ENCODE measurements at places on chromosomes 7 and 10.

DNA sequence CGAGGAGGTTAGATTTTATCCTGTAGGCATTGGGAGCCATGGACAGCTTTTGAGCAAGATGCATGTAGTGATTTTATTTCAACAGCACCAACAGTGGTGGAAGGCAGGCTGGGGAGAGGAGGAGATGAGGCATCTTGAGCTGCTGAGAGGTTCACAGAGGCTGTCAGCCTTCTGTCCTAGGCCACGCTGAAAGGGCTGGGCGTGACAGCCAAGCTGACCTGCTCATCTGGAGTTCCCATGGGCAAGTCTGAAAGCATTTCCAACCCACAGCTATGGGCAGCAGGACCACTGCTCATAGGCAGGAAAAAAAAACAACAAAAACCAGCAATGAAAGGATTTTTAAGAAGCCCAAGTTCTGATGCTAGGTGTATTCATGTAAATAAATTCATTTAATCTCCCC, 7.7 kb downstream of the NEURL1 start:
- peak overlapping the region; percentile 71 for H3K27ac ChIP-seq
- peaks cover 46% of the 10 kb centered on the region for H3K27me3 ChIP-seq
- peaks cover 4% of the 10 kb centered on the region for H3K36me3 ChIP-seq
- H3K4me3 ChIP-seq = no peak overlapping the region
- H3K4me1 ChIP-seq = peaks cover 18% of the 10 kb centered on the region

DNA sequence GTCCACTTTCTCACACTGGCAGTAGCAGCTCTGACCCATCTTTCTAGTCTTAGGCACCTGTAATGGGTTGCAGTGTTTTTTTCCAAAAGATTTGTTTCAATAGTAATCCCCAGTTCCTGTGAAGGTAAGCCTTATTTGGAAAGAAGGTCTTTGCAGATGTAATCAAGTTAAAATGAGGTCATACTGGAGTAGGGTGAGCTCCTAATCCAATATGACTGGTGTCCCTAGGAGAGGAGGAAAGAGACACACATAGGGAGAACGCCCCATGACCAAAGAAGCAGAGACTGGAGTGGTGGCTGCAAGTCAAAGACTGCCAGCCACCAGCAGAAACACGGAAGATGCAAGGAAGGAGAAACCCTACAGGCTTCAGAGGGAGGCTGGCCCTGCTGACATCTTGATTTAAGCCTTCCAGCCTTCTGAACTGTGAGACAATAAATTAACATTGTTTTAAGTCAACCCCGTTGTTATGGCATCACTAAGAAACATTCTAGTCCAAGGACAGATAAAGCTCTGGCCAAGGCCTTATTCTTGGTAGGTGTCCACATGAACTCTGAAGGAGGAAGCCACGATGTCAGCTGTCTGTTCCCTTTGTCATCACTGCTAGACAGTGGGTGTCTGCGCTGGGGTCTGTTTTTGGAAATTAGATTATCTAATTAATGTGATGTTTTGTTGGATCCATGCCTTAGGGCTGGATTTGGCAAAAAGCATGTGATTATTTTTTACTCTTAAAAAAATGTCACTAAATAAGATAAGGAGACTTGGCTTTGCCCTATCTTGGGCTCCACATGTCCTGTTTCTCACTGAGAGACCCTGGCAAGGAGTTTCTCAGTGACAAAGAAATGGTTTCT, 214.9 kb downstream of the KCNMA1 start:
- H3K4me3 ChIP-seq = no peak overlapping the region
- H3K36me3 ChIP-seq = no peaks in the 10 kb centered on the region
- peaks cover 21% of the 10 kb centered on the region for H3K27me3 ChIP-seq
- H3K4me1 ChIP-seq = peaks cover 2% of the 10 kb centered on the region
- H3K27ac ChIP-seq = no peak overlapping the region

GRCh38 chr10:29888321-29888720, 171.1 kb downstream of the JCAD start:
- H3K27ac ChIP-seq = no peak overlapping the region
- H3K27me3 ChIP-seq = peaks cover 16% of the 10 kb centered on the region
- no peak overlapping the region for H3K4me3 ChIP-seq

DNA sequence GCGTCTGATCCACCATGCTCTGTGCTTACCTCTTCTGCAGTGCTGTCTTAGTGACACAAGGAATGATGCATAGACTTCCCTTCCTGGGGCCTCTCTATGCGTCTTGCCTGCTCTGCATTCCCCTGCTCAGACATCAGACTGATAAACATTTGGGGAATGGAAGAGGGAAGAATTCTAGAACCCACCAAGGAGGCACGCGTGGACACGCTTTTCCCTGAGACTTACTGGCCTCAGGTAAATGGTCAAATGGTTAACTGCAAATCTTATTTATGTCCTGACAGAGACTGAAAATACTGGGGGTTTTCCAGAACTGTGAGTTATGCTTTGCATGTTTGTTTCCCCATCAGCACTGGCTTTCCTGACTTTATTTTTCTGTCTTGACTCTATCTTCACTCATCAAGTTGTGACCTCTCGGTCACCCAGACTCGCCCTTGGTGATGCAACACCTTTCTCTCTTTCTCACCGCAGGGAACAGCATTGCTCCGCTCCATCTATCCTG, 285.9 kb upstream of the FZD8 start:
- no peak for DNase-seq
- no peaks in the 10 kb centered on the region for H3K27me3 ChIP-seq
- H3K4me1 ChIP-seq = no peaks in the 10 kb centered on the region
- no peaks in the 10 kb centered on the region for H3K36me3 ChIP-seq
- no peak overlapping the region for H3K4me3 ChIP-seq

DNA sequence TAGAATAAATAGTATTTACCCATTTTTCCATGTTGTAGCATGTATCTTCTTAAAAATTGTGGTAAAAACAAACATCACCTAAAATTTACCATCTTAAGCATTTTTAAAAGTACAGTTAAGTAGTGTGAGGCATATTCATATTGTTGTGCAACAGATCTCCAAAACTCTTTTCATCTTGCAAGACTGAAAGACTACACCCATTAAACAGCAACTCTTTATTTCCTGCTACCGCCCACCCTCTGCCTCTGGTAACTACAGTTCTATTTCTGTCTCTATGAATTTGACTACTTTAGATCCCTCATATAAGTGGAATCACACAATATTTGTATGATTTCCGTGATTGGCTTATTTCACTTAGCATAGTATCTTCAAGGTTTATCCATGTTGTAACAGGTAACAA, 40.0 kb upstream of the AGBL3 start:
- no peak overlapping the region for H3K4me3 ChIP-seq
- H3K27ac ChIP-seq = peak overlapping the region; percentile 77
- H3K36me3 ChIP-seq = no peaks in the 10 kb centered on the region
- peaks cover 33% of the 10 kb centered on the region for H3K27me3 ChIP-seq

- no peaks in the 10 kb centered on the region for H3K36me3 ChIP-seq
These were observed 132.0 kb upstream of the MDFIC start for GRCh38 chr7:114789871-114790311.

- no peaks in the 10 kb centered on the region for H3K27me3 ChIP-seq
- no peak overlapping the region for H3K27ac ChIP-seq
- H3K36me3 ChIP-seq = no peaks in the 10 kb centered on the region
- DNase-seq = no peak
- no peak overlapping the region for H3K4me3 ChIP-seq
- H3K4me1 ChIP-seq = no peaks in the 10 kb centered on the region
These were observed 27.7 kb downstream of the RNF32 start for GRCh38 chr7:156668130-156668741.

DNA sequence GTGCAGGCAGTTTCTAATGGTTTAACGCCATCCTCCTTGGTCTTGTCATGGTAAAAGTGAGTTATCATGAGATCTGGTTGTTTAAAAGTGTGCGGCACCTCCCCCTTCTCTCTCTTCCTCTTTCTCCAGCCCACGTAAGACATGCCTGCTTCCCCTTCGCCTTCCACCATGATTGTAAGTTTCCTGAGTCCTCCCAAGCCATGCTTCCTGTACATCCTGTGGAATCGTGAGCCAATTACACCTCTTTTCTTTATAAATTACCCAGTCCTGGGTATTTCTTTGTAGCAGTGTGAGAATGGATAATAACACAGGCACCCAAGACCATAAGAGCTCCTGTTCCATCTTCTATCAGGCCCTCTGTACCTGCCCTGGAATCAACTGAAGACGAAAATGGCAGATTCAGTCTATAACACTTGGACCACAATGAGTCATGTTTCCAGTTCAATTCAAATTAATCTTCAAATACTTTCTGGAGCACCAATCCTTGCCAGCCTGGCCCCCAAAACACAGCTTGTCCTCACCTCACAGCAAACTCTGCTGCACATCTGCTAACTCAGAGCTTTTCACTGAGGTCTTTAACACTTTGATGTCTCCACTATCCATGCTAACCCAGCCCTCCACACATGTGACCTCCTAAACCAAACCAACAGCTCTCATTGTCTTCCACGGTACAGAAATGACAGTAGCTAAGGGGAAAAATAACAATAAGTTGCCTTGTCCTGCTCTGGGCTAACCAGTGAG, 73.2 kb downstream of the SFMBT2 start:
- peaks cover 11% of the 10 kb centered on the region for H3K36me3 ChIP-seq
- no peaks in the 10 kb centered on the region for H3K27me3 ChIP-seq
- DNase-seq = no peak
- H3K4me1 ChIP-seq = peaks cover 39% of the 10 kb centered on the region
- H3K27ac ChIP-seq = peak overlapping the region; percentile 0

DNA sequence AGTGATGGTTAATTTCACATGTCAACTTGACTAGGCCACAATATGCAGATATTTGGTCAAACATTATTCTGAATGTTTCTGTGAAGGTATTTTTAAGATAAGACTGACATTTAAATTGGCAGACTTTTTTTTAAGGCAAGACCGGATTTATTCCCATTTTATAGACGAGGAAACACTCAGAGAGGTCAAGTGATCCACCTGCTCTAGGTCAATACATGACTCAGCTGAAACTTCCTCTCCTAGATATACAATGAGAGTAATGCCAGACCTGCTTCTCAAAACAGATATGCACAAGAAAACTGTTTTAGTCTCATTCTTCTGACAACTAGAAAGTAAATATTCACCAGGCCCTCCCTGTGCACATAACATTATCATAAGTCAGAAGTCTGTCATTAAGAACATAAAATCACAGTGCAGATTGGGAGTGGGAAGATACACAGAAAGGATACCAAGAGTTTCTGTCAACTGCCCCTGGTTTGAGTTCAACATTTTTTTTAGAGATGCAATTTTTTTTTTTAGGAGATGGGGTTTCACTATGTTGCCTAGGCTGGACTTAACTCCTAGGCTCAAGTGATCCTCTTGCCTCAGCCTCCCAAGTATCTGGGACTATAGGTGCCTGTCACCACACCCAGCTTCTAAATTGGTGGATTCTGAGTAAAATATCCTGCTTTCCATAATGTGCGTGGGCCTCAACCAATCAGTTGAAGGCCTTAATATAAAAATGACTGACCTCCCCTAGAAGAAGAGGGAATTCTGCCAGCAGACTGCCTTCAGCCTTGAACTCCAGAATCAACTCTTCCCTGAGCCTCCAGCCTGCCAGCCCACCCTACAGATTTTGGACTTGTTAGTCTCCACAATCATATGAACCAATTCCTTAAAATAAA, 121.4 kb downstream of the ZFAND4 start:
- no peak overlapping the region for H3K4me3 ChIP-seq
- peaks cover 5% of the 10 kb centered on the region for H3K36me3 ChIP-seq
- no peaks in the 10 kb centered on the region for H3K27me3 ChIP-seq
- H3K27ac ChIP-seq = peak overlapping the region; percentile 67
- DNase-seq = no peak
- peaks cover 23% of the 10 kb centered on the region for H3K4me1 ChIP-seq

DNA sequence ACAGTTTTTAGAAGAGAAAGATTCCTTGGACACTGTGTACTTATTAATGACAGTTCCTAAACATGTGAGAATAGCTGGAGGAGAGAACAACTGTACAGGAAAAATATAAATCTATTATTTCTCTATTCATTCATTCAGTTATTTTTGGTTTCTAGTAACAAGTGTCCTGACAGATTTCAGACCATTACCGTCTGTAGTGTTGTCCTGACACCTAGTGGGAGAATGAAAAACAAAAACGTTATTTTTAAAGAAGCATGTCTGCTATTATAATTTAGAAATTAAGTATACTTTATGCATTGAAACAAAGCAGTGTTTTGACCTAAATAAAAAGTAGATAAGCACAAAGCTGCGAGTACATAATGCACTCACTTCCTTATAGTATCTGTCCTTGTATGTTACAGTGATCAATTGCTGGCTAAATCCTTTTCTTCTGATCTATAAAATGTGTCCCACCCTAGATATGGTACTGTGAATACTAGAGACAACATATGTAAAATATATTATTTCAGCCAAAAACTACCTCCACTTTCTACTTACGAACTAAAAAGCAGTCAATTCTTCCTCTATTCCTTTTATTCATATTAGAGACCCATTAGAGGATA, 575.6 kb downstream of the ARL4A start:
- H3K36me3 ChIP-seq = no peaks in the 10 kb centered on the region
- no peak for DNase-seq
- peaks cover 2% of the 10 kb centered on the region for H3K4me1 ChIP-seq
- H3K27me3 ChIP-seq = peaks cover 30% of the 10 kb centered on the region

GRCh38 chr7:22194658-22195273, 162.2 kb downstream of the RAPGEF5 start:
- peaks cover 2% of the 10 kb centered on the region for H3K4me1 ChIP-seq
- H3K36me3 ChIP-seq = no peaks in the 10 kb centered on the region
- no peak overlapping the region for H3K4me3 ChIP-seq
- H3K27me3 ChIP-seq = peaks cover 27% of the 10 kb centered on the region
- no peak overlapping the region for H3K27ac ChIP-seq
- DNase-seq = no peak

DNA sequence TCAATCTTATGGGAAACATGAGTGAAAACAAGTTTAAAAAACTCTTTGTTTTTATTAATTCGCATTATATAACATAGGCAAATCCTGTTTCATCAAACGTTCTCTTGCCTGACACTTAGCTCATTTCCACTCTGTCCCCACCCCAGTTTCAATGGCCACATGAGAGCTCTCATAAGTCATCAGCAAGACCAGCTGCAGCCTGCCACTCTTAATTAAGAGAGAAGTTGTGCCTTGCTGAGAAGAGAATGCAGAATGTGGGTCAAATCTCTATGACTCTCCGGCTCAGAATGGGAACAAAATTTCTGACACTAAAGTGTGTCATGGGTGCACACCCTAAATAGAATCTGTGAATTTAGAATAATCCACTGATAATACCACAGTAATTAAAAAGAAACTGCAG, 39.6 kb downstream of the ASAH2 start:
- no peak for DNase-seq
- no peaks in the 10 kb centered on the region for H3K36me3 ChIP-seq
- H3K4me1 ChIP-seq = no peaks in the 10 kb centered on the region
- H3K4me3 ChIP-seq = no peak overlapping the region
- H3K27ac ChIP-seq = no peak overlapping the region

- no peaks in the 10 kb centered on the region for H3K36me3 ChIP-seq
- H3K4me3 ChIP-seq = no peak overlapping the region
- H3K27me3 ChIP-seq = peaks cover 33% of the 10 kb centered on the region
- no peak for DNase-seq
- H3K4me1 ChIP-seq = no peaks in the 10 kb centered on the region
These were observed 238.4 kb upstream of the MKI67 start for GRCh38 chr10:128364631-128365030.

All from T-helper 17 cell (primary cell).